Stimulated activated memory B cell treated with anti-CD40 and anti-IgM and Interleukin-4, amounts not matched to agents 10 μg/mL and 1 μg/mL and 100 μg/mL, for 72 hours (primary cell): ENCODE measurements at places on chromosomes 2 and 18.

DNA sequence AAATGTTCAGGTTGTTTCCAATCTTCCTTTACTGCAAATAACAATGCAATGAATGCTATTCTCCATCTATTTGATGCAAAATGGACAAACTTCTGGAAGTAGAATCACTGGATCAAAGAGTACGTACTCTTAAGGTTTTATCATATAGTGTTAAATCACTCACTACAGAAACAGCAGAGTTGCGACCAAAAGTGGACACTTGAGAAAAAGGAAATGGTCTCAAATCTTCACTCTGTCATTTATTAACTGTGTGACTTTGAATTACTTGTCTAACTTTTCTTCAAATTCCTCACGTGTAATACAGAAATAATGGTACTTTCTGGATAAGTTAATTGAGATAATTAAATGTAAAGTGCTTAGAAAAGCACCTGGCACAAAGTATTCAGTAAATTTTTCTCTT, 78.1 kb downstream of the CERKL start:
- no peak for ATAC-seq

GRCh38 chr2:74104839-74105238, 42.9 kb downstream of the BOLA3 start:
- ATAC-seq = no peak

DNA sequence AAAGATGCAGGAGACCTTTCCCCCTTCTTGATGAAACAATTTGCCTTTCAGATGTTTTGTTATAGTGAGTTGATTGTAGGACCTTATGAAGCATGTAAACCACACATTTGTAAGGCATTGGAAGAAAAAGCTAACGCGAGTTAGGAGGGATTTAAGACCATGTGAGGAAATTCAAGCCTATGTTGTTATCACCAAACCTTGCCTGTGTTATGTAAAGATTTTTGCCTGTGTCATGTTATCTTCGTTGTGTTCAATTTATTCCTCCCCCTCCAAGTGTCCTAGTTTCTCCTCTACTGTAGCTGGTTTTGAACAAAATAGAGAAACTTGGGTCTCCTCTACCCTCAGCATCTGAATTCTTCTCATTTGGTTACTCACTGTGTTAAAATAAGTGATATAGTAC, 173.0 kb downstream of the NEDD4L start:
- no peak for ATAC-seq

DNA sequence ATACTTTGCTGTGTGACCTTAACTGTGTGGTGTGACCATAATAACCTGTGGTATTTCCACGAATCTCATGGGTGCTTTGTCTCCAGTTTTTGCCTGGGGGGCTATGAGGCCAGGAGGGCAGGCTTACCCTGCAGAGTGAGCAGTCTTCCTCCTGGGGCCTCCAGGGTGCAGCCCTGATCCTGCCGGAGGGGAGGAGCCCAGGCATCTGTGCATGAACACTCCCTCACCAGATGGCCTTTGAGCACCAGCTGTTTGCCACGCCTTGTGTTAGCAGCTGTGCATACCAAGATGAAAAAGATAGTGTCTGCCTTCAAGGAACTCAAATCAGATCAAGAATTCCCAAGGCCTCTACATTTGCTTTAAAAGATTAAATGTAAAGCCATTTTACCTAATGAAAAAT, 75.0 kb upstream of the RBM44 start:
- ATAC-seq = peak; percentile 53

DNA sequence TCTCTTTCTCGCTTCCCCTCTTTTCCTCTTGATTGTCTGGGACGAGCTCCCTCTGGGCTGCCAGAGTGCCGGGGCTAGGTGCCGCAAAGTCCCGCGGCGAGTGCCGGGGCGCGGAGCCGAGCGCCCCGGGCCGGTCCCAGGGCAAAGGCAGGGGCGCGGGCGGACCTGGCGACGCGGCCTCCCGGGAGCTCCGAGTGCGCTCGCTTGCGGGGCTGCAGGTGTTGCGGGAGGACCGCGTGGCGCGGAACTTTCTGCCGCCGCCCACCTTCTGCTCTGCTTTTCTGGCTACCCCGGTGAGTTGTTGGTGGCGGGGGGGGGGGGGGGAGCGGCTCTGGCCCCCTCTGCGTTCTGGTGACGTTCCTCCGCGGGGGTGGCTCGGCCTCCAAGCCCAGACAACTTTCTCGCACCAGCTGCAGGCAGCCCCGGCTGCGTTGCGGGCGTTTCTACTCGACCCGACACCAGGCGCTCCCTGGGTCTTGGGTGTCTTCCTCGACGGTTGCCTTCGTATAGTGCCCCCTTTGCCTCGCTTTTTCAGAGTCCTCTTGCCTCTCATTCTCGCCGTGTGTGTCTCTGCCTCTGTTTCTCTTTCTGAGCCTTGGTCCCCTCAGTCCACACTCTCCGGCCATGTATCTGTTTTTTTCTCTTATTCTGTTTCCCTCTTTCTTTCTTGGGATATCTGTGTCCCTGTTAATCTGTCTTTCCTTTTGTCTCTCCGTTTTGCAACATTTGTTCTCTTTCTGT, 759 bp downstream of the GALNT13 start:
- no peak for ATAC-seq

DNA sequence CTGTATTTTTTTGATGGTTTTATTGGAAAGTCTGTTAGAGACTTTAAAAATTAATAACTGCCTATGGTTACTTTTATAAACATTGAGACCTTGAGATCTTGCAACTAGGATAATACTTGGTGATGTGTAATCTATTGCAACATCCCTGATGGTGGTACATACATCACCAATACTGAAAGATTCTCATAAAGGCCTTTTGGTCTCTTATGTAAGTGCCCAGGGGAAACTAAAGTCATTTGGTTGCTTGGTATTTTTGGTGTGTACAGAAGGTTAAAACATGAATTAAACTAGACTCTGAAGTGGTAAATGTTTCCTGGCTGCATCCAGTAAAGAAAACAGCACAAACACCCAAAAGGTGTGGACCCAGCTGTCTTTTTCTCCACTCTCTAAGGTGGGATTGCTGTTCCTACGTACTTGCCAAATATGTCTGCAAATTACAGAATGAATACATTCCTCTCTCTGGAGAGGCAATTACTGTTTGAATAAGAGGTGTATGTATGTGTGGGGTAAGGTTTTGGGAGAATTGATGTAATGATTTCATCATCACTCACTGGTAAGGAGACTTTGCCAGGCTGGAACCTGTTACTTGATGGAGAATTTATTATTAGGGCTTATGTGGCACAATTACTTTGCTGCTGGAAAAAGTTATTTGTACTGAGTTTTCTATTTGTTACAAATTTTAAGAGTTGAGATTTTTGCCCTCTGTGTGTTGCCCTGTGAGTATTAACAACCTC, 3.6 kb downstream of the B3GNT2 start:
- ATAC-seq = no peak

GRCh38 chr18:43671431-43671830, 394.1 kb upstream of the SYT4 start:
- ATAC-seq = no peak

GRCh38 chr2:43634604-43635306, 2.3 kb upstream of the PLEKHH2 start:
- ATAC-seq = no peak

GRCh38 chr2:215811409-215812345, 201.7 kb downstream of the MREG start:
- ATAC-seq = peak; percentile 95

DNA sequence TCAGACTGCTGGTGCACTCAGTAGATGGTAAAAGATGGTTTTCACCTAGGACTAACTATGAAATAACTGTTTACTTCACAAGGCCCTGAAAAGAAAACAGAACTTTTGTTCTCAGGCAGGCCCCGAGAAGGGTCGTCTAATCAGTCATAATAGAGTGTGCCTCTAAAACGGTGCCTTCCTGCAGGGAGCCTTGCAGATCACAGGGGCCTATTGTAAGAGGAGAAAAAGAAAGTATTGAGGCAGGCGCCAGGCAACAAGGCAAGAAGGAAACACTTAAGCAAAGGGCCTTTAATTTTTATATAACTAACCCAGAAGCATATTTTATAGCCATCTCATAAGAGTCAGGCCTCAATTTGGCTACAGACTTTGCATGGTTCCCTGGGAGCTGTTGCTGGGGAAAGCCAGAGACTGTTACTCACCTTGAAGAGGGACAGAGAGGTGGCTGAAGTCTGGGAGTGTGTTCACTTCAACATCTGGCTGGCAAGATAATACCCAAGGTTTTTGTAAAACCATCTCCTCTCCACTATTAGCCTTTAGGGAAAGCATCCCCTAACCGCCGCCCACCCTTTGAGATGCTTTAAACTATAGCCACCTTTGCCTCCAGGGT, 117.1 kb downstream of the PRPF40A start:
- ATAC-seq = peak; percentile 7

DNA sequence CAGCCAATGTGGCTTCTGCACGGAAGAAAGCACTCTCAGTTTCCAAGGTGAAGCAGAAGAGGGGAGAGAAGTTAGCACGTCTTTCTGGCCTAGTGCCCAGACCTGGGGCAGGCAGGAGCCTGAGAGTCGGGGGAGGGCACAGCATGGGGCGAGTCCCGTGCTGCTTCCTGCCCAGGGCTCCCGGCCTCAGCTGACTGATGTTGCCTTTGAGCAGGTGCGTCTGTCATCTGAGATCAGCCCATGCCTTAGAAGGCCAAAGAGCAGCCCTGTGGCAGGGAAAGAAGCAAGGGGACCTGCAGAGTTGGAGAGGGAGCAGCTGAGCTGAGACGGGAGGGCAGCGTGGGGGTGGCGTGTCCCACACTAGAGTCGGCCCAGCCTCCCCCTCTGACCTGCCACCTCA, 3.3 kb downstream of the KCNIP3 start:
- ATAC-seq = no peak

GRCh38 chr2:123521854-123522253, 503.2 kb upstream of the CNTNAP5 start:
- no peak for ATAC-seq
